ENCODE measurements at places on chromosomes 3 and 15.

DNA sequence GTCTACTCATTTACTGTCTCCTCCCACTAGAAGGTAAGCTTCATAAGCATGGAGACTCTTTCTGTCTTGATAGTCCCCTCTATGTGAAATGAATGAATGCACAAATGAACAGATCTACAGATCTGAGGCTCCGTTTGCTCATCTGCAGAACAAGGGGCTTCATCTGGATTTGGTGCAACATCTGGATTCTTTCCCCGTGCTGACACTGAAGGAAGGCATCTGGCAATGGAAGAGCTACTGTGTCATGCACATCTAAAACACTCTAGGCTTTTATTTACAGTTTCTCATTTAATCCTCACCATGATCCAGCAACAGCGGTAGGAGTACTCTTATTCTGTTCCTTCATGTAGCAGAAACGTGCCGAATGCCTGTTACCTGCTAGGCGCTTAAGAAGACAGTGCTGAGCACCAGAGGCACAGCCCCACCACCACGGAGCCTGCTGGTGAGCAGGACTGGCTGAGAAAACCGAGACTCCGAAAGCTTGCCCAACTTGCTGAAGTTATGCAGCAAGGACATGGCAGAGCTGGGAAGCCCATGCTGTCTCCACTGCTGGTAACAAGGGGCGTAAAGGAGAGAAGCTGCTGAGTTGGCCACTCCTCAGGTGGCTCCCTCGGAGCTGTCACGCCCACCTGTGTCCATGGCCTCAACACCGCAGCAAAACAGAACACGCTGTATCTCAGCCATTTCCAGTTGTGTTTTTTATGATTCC, 31.1 kb downstream of the LSM3 start:
- DNase-seq, result no peak

DNA sequence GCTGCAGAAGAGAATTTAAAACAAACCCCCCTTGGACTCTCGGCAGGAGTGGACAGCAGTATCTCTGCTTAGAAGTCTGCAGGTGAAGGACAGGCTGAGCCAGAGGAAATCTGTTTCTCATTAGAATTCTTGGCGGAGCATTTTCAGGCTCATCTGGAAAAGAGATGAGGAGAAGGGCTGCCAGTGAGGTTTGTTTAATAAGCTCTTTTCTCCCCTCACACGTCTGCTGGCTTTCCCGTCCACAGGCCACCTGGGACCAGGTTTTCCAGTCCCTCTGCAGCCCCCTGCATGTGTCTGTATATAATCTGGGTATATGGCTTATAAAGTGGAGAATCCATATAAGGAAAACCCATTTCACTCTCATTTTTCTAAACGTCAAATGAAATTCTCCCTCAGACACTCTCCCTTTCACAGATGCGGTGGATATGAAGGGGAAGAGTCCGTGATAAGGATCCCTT, 155.4 kb upstream of the TPM1 start:
- DNase-seq, result no peak

- DNase-seq, result no peak
Observed at GRCh38 chr3:184666442-184666841, 45.4 kb downstream of the MAGEF1 start.

GRCh38 chr3:178480795-178481194, 55.4 kb upstream of the KCNMB2 start:
- no peak for DNase-seq

DNA sequence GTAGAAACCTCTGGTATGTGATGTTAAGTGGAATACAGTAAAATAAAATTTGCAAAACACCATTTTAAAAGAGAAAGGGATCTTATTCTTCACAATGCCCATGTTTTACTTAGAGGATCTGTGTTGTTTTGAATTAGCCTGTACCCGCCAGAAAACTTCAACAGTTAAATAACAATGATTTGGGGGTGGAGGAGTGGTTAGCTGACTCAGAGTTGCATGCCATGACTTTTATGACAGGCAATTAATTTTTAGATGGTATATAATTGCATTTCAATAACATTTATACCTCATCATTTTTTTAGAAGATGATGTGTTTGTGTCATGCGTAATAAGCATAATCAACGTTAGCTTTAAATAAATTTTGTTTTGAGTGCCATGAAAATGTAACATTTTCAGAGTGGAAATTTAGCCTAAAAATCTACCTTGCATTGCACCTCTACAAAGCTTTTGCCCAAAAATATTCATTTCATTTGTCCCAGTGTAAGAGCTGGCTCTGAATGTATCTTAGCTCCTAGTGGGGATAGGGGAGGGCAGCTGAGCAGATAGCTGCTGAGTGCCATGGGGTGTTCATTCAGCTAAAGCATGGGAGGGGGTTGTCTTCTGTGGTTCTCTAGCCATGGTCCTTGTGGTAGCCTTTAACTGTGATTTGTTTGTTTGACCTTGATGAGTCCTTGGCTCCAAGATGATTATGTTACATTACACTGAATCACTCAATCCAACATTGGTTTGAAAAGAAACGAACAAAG, 379.8 kb downstream of the LPP start:
- no peak for DNase-seq

Measured in bone marrow (tissue), 2 donors.